SK-MEL-5 (cell line): ENCODE measurements at places on chromosomes 11 and 22.

GRCh38 chr22:39871008-39871798 is 22.4 kb downstream of the ENTHD1 start:
- DNase-seq = no peak

GRCh38 chr22:31222736-31223135 is 10.6 kb downstream of the LIMK2 start:
- DNase-seq = no peak

DNA sequence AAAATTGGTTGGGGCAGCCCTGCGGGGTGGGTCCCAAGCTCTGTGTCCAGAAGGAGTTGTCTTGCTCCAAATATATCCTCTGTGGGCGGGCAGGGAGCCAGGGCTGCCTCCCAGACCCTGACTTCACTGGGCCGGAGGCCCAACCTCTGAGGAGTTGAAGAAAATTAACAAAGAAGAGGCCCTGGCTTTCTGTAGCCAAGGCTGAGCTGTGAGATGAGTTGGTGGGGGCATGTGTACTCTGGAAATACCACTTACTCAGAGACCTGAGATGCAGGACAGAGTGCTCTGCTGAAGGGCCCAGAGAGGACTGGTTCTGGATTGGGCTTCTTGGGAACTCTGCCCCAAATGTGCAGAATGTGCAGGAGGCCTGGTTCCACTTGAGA is 96.3 kb downstream of the SWAP70 start:
- DNase-seq = peak; percentile 6

DNA sequence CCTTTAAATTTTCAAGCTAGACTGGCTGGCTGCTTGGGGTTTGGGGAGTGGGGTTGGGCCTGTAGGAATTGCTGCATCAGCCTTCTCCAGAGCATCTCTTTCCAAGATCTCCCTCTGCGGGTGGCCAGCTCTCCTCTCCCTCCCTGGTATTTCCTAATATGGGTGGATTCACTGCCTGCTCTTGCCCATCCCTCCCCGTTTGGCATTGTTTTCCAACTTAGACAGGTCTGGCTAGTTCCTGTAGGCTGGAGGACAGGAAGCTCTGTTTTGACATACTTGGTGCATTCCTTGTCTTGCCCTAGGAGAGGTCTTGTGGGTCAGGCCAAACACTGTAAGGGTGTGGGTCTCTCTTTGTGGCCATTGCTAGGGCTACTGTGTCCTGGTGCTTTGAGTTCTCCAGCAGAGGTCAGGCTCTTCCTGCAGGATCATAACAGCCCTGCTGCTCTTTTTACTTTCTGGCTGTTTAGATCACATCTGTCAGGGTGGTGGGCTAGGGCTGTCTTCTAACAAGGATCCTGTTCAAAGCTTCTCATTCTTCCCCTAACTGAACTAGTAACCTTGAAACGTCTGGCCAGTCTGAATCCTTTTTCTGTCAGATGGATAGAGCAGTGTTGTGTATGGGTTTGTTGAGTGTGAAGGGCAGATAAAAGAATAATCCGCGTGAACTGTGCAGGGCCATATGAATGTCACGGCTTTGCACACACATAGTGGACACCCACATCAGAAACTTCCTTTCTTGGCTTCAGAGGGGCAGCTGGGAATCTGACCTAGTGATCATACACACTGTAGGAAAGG is 18.3 kb upstream of the MICALL1 start:
- peak; percentile 54 for DNase-seq
